WTC11 (cell line): ENCODE measurements at places on chromosomes 11 and 22. TPM values are rescaled to one million over a fixed set of nuclear protein-coding genes. Genes with fewer than 3 reads are reported as not detected.

GRCh38 chr22:38862375-38863329 is 9.4 kb downstream of the CBX6 start:
- no peak overlapping the region; the same call in 1 of the 2 replicates for H3K27ac ChIP-seq
- H3K4me1 ChIP-seq = peaks cover 36% of the 10 kb centered on the region
- H3K36me3 ChIP-seq = no peaks in the 10 kb centered on the region
- H3K27me3 ChIP-seq = no peaks in the 10 kb centered on the region; the same call in 1 of the 2 replicates
- DNase-seq = peak; percentile 41
- H3K4me3 ChIP-seq = no peak overlapping the region

GRCh38 chr11:93585758-93586157 is 42.6 kb upstream of the SMCO4 start:
- H3K36me3 ChIP-seq = no peaks in the 10 kb centered on the region
- DNase-seq = no peak
- H3K27me3 ChIP-seq = no peaks in the 10 kb centered on the region; the same call in 1 of the 2 replicates
- H3K4me1 ChIP-seq = no peaks in the 10 kb centered on the region

The MISFA gene
- 2.3 to 3.2 TPM (median 3.2 TPM) in 3 replicates for total RNA-seq

- DNase-seq = no peak
- H3K27ac ChIP-seq = no peak overlapping the region
- H3K27me3 ChIP-seq = no peaks in the 10 kb centered on the region; the same call in none of the 2 replicates
- H3K36me3 ChIP-seq = no peaks in the 10 kb centered on the region
- no peak overlapping the region for H3K4me3 ChIP-seq
Observed at GRCh38 chr11:131478341-131478740, 107.9 kb downstream of the NTM start.

DNA sequence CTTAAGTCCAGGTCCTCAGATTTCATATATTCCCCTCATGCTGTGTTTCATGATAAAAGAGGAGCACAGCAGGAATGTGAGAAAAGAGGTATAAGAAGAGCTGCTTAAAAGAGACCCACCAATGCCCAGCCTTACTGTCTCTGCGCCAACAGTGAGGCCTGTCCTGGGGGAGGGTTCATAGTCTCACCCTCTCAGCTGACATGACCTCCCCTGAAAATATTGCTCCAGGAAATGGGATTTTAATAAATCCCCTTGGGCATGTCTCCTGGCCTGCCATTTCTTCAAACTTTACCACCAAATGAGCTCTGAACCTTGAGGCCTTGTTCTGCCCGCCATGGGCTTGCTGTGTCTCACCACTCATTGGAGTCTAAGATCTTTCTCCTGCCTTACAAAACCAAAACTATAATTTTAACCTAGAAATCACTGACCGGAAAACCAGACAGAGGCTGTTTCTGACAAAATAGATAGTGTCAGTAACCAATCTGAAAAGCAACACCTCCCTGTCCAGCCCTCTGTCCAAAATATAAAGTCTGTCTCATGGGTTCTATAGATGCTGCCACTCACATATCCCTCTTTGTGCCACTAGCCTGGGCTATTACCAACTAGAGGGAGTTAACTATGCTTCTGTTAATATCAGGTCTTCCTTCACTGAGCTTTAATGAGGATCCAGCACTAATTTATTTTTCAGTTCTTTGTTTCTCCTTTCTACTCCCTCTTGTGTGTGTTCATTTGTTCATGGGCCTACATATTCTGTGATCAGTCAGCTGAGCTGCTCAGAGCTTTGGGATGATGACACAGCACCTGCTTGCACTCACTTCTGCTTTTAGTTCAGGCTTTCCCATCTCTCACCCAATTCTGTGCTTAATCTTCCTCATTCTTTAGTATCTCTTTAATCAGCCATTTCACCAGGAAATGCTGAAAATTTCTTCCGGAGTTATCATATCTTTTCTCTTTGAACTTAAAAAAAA is at the start of gene OR2AG2:
Gene OR2AG2, minus strand, starts transcription at position 51 of the 968 bp plus-strand sequence. CDS start 3,019 bp downstream, outside the sequence.
- H3K4me1 ChIP-seq = no peaks in the 10 kb centered on the region
- DNase-seq = no peak
- no peak within 1 kb of the TSS for H3K4me3 ChIP-seq
- H3K27ac ChIP-seq = no peak within 1 kb of the TSS
- H3K27me3 ChIP-seq = peaks cover 2% of the 10 kb centered on the region; the same call in 1 of the 2 replicates
